Calu3 (cell line): ENCODE measurements at places on chromosomes 13 and 19. TPM values are rescaled to one million over a fixed set of nuclear protein-coding genes. Genes with fewer than 3 reads are reported as not detected.

Gene FBXO27
- total RNA-seq = 9.6 and 14.6 TPM in 2 replicates

Gene CEACAM20
- 0.17 and 0.28 TPM in 2 replicates for total RNA-seq

Gene TEAD2
- total RNA-seq = 2.4 TPM in 2 replicates

DNA sequence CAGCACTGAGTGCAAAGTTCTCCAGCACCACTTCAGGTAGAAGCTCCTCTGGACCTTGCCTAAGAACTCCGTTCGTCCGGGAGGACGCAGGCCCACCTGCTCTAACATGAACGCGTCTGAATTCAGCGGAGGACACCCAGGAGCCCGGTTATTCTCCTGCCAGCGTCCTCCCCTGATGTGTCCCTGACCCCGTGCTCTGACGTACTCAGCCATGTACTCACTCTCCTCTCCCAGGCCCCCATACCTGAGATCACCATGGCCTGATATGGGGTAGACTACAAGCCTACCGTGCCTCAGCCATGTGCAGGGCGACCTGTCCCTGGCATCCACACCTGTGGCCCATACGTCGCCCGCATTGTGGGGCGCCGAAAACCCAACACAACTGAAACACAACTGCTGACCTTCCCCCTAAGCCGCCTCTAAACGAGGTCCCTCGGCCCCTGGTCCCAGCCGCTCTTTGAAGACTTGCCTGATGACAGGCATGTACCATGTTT, 744 bp upstream of the ZNF584 start:
- DNase-seq = peak; percentile 21

- DNase-seq = no peak
Observed at GRCh38 chr19:3684817-3685410, 15.4 kb downstream of the PIP5K1C start.

- DNase-seq = no peak
Observed at GRCh38 chr13:65582160-65582559, 1648.0 kb downstream of the PCDH9 start.

DNA sequence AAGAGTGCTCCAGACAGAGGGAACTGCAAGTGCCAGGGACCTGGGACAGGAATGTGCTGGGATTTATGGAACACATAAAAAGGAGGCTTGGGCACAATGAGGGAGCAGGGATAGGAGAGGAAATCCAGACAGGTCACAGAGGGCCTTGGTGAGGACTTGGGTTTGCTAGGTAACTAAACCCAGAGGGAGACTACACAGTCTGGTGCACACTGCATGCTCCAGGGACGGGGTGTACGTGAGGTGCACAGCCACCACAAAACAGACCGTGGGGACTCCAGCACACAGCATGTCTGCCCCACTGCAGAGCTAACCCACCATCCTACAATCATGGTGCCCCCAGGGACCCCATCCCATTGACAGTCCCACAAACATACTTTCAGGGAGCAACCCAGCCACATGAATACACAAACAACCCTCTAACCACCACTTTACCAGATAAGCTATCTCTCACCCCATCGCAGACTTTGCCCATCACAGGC, 5.5 kb upstream of the ZFP36 start:
- DNase-seq = no peak

GRCh38 chr13:63396746-63397145, 1981.1 kb upstream of the PCDH20 start:
- no peak for DNase-seq
